ENCODE measurements at places on chromosomes 13 and 19. TPM values are rescaled to one million over a fixed set of nuclear protein-coding genes. Genes with fewer than 3 reads are reported as not detected.

The KIR3DL2 gene
- total RNA-seq, result not detected

DNA sequence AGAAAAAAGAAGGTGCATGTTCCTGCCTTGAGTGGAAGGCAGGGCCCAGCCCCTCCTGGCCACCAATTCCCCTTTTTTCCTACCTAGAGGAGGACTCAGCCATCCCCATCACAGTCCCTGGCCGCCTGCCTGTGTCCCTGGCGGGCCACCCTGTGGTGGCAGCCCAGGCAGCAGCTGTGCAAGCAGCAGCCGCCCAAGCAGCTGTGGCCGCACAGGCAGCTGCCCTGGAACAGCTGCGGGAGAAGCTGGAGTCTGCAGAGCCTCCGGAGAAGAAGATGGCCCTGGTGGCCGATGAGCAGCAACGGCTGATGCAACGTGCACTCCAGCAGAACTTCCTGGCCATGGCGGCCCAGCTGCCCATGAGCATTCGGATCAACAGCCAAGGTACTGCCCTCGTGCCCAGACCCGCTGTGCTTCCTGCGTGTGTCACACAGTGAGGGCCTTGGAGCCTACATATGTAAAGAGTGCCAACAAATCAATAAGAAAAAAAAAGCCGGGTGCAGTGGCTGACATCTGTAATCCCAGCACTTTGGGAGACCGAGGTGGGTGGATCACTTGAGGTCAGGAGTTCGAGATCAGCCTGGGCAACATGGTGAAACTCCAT lies 17.6 kb upstream of the WDR18 start:
- no peak for DNase-seq

- no peak for DNase-seq
Measured at GRCh38 chr13:48888613-48889012, 87.1 kb upstream of the FNDC3A start.

The PIH1D1 gene
- 89.2 TPM for total RNA-seq
